ENCODE measurements at places on chromosomes 1 and 21. TPM values are rescaled to one million over a fixed set of nuclear protein-coding genes. Genes with fewer than 3 reads are reported as not detected.

The LCE6A gene
- total RNA-seq = not detected

The SHISA4 gene
- 6.2 TPM for total RNA-seq

The CAMK1G gene
- not detected for total RNA-seq

The FAM167B gene
- 1.9 TPM for total RNA-seq

The BCL2L15 gene
- total RNA-seq = 0.13 TPM

DNA sequence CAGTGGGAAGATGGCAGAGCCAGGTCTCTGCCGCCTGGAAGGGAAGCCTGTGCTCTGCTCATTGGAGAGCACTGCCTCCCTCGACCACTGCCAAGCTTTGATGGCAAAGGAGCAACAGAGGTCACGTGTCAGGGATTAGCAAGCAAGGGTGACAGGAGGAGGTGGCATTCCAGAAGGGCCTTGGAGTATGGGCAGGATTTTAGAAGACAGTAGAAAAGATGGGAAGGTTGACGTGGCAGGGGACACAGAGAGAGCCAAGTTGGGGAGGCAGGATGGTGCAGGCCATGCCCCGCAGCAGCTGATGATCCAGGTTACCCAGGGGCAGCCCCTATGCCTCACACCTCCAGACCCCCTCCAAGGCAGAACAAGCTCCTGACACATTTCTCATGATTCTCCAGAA is 21.9 kb upstream of the LBR start:
- no peak for DNase-seq

DNA sequence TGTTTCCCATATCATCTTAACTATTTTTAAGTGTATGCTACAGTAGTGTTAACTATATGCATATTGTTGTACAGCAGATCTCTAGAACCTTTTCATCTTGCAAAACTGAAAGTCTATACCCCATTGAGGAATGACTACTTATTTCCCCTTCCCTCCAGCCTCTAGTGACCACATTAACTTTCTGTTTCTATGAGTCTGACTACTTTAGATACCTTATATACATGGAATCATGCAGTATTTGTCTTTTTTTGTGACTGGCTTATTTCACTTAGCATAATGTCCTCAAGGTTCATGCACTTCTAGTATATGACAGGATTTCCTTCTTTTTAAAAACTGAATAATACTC is 96.5 kb upstream of the BTG3 start:
- no peak for DNase-seq

DNA sequence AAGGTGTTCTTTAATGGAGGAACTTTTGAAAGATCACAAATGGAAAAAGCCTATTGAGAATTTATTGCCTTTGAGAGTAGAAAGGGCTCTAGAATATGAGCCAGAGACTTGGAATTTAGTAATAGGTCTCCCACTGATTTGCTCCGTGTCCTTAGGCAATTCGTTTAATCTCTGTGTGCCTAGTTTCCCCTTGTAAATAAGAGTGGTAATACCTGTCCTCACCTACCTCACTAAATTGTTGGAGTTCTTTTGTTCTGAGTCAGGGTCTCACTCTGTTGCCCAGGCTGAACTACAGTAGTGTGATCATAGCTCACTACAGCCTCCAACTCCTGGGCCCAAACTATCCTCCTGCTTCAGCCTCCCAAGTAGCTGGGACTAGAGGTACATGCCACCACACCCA is 15.0 kb upstream of the TEKT2 start:
- no peak for DNase-seq

- no peak for DNase-seq
Measured at GRCh38 chr1:195773931-195774330, 834.3 kb downstream of the KCNT2 start.

DNA sequence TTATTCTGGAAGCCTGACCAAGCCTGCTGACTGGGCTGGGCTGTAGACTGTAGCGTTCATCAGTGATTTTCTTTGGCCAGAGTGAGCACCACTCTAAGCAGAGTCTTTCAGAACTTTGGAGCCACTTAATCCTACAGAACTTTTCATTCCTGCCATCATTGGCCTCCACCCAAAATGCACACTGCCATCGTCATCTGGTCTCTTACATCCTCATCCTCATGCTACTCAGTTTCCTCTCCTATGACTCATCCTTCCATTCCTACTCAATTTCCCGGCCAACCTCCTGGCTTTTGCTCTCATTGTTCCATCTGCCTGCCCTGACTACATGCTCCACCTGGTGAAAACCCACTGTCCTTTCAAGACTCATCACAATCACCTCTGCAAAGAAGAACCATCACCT is 233.8 kb upstream of the USP25 start:
- DNase-seq = peak; percentile 24

DNA sequence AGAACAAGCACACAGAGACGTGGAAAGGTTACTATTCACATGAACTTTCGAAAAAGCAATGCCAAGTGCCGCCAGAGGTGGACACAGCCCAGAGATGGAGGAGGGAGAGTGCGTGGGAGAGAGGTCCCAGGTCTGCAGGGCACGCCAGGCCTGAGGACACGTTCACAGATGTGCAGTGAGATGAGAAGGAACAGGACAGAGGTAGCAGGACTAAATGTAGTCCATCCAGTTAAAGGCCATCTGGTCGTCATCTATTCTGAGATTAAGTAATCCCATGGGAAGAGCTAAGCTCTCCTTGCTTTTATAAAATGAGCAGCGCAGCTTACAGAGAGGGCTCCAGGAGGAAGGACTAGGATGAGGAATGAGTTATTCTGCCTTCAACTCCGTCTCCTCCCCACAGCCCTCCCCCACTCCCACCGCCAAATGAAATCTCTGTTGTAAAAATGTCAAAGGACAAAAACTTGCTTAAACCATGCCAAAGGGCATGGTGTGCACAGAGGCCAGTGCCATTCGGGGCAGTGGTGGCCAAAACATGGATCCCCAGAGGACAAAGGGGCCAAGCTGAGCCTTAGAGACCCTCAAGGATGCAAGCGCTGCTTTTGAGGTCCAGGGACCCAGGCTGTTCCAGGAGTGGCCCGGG is 85.4 kb upstream of the SLC25A33 start:
- DNase-seq = no peak

All from dermis microvascular lymphatic vessel endothelial cell (primary cell).